T-helper 17 cell (primary cell): ENCODE measurements at places on chromosomes 16 and 17.

DNA sequence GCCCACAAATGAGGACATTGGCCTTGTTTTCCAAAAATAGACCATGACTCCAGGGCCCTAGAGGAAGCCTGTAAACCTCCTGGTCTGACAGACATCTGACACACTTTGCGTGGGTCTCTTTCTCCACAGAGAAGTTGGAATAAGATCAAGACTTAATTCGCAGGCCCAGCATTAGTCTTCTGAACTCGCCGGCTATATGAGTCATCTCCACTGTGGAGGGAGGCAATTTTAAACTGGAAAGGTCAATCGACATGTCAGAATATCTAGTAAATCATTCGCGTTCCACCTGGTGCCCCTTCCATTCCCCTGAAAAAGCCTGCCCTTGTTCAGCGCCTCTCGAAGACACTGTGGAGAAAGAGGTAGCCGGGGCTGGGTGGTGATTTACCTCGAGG is 140.1 kb downstream of the CLEC16A start:
- no peak for DNase-seq

GRCh38 chr17:7530023-7530900 is 18.6 kb upstream of the TNFSF12 start:
- DNase-seq, result no peak

- no peak for DNase-seq
These were observed 5.9 kb upstream of the KCNJ18 start for GRCh38 chr17:21686165-21687015.

GRCh38 chr17:45073414-45074070 is 12.4 kb downstream of the NMT1 start:
- DNase-seq, result no peak

DNA sequence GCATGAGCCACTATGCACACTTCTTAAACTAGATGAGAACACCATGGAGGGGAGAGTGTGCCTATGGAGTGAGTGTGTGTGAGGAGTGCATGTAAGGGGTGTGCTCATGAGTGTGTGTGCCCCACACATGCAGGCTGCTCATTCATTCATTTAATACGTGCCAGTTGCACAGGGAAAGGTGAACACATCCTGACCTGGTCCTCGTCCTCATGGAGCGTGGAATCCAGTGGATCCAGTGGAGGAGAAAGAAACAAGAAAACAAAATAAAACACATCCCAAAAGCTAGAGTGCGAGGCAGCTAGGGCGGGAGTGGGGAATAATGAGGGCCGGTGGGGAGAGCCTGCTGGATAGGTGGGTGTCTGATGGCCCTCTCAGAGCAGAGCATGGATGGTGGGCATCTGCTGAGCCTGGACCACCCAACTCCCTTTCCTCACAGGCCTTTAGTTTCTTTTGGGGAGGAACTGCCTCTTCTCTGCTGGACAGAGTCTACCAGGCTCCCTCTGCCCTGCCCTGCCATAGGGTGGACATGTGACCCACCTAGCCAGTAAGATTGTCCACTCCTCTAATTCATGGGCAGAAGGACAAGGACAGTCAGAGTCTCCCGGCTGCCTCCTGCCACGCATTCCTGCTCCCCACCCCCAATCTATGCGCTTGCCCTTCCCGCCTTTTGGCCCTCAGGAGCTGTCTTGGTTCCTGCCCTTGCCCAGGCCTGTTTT is 204.3 kb downstream of the RAB11FIP4 start:
- no peak for DNase-seq

- DNase-seq, result no peak
These were observed 60.2 kb upstream of the MED13 start for GRCh38 chr17:62125307-62125706.

GRCh38 chr16:28103516-28104170 is 40.1 kb upstream of the GSG1L start:
- DNase-seq, result no peak

DNA sequence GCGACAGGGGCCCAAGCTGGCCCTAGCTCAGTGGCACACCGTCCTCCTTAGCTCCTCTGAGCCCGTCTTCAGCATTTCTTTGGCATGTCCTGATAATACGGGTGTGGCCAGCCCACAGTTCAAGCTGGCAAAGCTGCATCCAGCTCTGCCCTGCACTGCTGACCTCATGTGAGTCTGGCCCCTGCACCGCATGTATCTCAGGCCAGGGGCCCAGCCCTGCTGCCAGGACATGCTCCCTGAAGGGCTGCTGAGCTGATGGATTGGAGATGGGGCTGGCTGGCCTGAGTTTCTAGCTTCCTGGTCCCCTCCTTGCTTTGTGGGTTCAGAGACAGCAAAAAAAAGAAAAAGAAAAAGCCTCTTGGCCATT is 2.4 kb downstream of the DOC2B start:
- no peak for DNase-seq

GRCh38 chr16:25692742-25693508 is 1.2 kb downstream of the HS3ST4 start:
- no peak for DNase-seq

- DNase-seq, result no peak
These were observed 2183.0 kb downstream of the TP53TG3F start for GRCh38 chr16:35642322-35642835.

- no peak for DNase-seq
These were observed 175.1 kb downstream of the FOXL1 start for GRCh38 chr16:86753399-86753798.
